ENCODE measurements at places on chromosomes 2 and 18. TPM values are rescaled to one million over a fixed set of nuclear protein-coding genes. Genes with fewer than 3 reads are reported as not detected.
A peak's percentile ranks its signal among the peaks of the same experiment; 100 is the strongest.

Gene IL18R1
- 46.9 TPM for total RNA-seq

Gene TMEM163
- total RNA-seq = 19.3 TPM

Gene CDK5R2
- not detected for total RNA-seq

Gene GALNT5
- total RNA-seq = 33.9 TPM

Gene MROH2A
- not detected for total RNA-seq

Gene BOK
- 62.8 TPM for total RNA-seq

- H3K27ac ChIP-seq = peak overlapping the region; percentile 97
- peak overlapping the region; percentile 77 for H3K4me3 ChIP-seq
- peak; percentile 71 for DNase-seq
- H3K4me1 ChIP-seq = peaks cover 31% of the 10 kb centered on the region
- no peaks in the 10 kb centered on the region for H3K27me3 ChIP-seq
These were observed 1.4 kb upstream of the MBP start for GRCh38 chr18:77133835-77134496.

DNA sequence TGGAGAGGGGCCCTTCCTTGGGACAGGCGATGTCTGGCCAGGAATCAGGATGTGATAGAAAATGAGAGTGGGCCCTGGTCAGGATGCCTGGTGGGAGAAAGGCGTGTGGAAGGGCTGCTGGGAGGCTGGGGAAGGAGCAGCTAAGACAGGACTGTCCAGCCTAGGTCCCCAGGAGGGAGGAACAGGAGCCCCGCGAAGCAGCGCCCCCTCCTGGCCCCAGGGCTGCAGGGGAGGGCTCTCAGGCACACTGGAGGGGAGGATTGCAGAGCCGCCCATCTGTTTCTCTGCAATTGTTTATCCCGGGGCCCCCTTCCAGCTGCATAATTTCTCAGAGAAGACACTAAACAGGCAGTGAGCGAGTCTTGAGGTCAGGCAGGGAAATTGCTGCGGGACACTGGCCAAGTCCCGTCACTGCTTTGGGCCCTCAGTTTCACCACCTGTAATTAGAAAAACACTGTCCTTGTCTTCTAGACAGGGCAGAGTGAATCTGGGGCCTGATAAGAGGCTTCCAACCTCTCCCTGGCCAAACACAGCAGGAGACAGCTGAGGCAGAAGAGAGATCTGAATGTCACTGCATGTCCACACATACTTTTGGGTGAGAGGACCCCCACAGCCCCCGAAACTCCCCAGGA lies 3.9 kb upstream of the NPPC start:
- peaks cover 12% of the 10 kb centered on the region for H3K27me3 ChIP-seq
- peak; percentile 72 for DNase-seq
- no peak overlapping the region for H3K4me3 ChIP-seq
- H3K27ac ChIP-seq = no peak overlapping the region
- no peaks in the 10 kb centered on the region for H3K36me3 ChIP-seq

- peaks cover 18% of the 10 kb centered on the region for H3K4me1 ChIP-seq
- no peaks in the 10 kb centered on the region for H3K36me3 ChIP-seq
- H3K4me3 ChIP-seq = no peak overlapping the region
- H3K27ac ChIP-seq = no peak overlapping the region
- no peaks in the 10 kb centered on the region for H3K27me3 ChIP-seq
These were observed 8.2 kb downstream of the BIN1 start for GRCh38 chr2:127098711-127099110.

- H3K27ac ChIP-seq = no peak overlapping the region
- no peak for DNase-seq
- peaks cover 6% of the 10 kb centered on the region for H3K4me1 ChIP-seq
- no peaks in the 10 kb centered on the region for H3K27me3 ChIP-seq
- no peak overlapping the region for H3K4me3 ChIP-seq
These were observed 116.4 kb downstream of the ZNF516 start for GRCh38 chr18:76378526-76379215.

- no peaks in the 10 kb centered on the region for H3K27me3 ChIP-seq
- no peak overlapping the region for H3K27ac ChIP-seq
- H3K4me1 ChIP-seq = no peaks in the 10 kb centered on the region
These were observed 675.3 kb downstream of the TMEM182 start for GRCh38 chr2:103437161-103437560.

All from upper lobe of left lung (tissue), 6 donors.